Epithelial cell of prostate (primary cell): ENCODE measurements at places on chromosomes 3 and 15.

- DNase-seq: no peak
Observed at GRCh38 chr3:52331091-52331490, 15.0 kb downstream of the DNAH1 start.

- no peak for DNase-seq
Observed at GRCh38 chr3:104536715-104537114, 830.0 kb upstream of the ALCAM start.

DNA sequence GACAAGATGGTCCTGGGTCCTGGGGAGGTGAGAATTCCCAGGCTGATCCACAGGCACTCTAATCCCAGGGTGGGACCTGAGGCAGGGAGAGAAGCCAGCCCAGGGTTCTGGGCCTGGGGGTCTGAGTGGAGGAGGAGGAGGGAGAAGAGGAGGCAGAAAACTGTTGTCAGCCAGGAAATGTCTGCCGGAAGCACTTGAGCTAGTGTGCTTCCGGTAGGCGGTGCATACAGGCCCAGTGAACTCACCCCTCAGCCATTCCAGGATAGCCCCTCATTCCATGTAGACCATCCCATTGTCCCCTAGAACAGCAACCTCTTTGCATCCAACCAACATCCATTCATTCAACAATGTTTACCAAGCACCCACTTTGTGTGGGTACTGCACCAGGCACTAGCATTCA lies 47.9 kb upstream of the LCTL start:
- DNase-seq: no peak

DNA sequence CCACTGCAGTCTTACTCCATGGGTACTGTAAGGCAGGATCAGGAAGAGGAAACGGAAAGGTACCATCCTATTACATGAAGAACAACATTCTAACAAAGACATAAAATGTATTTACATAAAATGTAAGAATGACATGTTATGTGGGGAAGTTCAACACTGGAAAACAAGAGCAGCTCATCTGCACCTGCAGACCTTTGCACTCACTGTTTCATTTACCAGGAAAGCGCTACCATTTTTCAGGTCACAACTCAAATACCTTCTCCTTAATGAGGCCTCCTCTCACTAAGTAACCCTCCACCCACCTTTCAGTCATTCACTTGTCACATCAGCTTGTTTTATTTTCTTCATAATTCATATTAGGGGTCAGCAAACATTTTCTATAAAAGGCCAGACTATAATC lies 2.6 kb downstream of the TMCC1 start:
- no peak for DNase-seq

DNA sequence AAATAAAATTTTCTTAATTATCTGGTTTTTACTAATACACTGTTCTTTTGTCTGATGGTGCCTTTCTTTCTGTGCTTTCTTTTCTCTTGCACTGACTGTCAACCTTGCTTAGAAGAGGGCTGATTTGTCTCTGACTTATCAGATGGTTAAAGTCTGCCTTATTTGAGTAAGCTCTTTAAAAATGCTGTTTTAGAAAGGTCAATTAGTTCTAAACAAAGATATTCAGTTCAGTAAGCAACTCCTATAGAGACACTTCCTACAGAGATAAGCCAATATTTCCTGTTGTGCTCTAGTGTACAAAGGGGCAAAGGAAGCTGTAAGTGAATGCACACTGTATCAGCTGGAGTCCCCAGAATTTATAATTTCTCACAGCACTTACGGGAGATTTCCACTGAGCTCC lies 153.4 kb upstream of the TSPAN3 start:
- DNase-seq: no peak

- DNase-seq: no peak
Observed at GRCh38 chr3:94137377-94137776, 74.5 kb downstream of the NSUN3 start.

DNA sequence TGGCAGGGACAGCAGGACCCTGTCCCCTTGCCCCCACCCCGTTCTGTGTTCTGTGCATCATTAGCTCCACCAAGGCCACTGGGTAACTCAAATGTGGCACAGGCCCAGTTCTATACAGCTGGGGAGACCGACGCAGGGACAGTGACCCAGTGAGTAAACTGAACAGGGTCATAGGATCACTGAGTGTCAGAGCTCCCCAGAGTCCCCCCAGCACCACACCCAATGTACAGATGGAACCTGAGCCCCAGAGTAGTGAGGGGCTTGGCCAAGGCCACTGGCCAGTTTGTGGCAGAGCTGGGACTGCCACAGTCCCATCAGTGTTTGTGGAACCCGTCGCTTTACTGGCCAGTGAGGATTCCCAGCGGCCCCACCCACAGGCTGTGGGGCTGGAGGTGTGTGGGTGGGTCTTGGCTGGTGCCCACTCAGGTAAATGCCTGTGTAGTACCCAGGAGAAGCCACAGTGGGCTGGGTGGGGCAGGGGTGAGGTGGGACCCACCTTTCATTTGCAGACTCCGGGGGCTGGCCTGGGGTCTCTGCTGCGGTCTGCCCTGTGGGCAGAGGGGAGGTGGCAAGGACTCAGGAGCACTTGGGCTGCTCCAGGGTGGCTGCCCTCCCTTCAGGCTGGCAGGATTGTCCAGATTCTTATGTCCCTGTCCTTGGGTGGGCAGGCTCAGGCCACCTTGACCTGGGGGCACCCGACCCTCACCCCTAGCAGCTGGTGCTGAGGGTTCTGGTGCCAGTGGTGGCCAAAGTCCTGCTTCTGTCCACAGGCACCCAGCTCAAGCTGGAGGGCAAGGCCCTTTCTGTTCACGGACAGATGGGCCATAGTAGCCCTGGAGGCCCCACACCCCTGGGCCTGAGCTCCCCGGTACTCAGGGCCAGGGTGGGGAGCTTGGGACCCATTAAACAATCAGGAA lies 11.6 kb upstream of the CLK3 start:
- DNase-seq: no peak

GRCh38 chr15:52208306-52208946 lies 17.2 kb upstream of the GNB5 start:
- peak; percentile 20 for DNase-seq

DNA sequence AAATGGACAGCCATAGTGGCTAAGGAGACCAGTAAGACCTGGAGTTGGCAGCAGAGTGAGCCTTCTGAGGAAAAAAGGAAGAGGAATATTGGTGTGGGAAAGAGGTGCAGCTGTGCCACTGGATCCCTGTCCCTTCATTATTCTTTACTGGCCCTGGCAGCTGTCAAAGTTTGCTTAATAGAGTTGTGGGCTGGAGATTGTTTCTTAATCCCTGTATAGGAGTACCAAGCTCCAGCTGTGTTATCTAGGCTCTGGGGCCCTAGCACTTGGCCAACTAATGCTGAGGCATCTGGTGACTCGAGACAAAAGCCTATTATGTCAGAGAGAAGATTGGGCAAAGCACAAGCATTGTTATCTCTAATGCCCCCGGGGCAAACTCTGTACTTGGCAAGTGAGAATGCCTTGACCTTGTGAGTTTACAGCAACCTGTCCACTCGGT lies 61.4 kb downstream of the ZNF609 start:
- peak; percentile 56 for DNase-seq

DNA sequence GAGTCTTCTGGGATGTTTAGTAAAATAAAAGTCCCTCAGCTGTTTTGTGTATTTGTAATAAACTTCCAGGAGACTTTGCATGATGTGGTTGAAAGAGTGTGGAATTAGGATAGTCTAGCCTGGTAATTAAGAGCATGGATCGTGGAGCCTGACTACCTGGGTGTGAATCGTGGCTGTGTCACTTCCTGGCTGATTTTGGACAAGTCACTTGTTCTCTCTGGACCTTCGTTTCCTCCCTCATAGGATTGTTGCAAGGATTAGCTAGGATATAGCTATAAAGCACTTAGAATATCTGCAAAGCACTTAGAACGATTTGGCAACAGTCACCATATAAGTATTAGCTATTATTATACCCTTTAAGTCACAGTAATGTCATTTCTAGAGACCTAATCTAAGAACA lies 40.2 kb downstream of the SLMAP start:
- no peak for DNase-seq

DNA sequence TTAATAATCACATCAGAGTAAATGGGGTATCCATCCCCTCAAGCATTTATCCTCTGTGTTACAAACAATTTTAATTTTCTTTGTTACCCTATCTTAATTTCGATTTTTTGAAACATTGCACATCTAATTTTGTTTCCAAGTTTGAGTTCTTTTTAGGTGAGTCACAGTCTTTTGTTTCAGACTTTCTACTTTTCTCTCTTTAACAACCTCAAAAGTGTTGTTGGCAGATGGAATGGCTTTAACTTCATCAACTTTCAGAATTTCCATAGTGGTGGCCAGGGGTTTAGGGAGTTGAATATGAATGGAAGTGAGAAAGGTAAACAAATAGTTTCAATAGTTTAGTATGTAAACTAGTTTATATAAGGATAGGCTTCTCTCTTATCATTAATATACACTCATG lies 223.0 kb upstream of the MLF1 start:
- no peak for DNase-seq

- no peak for DNase-seq
Observed at GRCh38 chr3:148882288-148882687, 17.2 kb downstream of the CPA3 start.

- DNase-seq: no peak
Observed at GRCh38 chr3:16904423-16905417, 20.0 kb downstream of the PLCL2 start.

- DNase-seq: no peak
Observed at GRCh38 chr15:51348688-51349087, 7.2 kb downstream of the GLDN start.

GRCh38 chr3:76949033-76949432 lies 90.9 kb upstream of the ROBO2 start:
- no peak for DNase-seq

DNA sequence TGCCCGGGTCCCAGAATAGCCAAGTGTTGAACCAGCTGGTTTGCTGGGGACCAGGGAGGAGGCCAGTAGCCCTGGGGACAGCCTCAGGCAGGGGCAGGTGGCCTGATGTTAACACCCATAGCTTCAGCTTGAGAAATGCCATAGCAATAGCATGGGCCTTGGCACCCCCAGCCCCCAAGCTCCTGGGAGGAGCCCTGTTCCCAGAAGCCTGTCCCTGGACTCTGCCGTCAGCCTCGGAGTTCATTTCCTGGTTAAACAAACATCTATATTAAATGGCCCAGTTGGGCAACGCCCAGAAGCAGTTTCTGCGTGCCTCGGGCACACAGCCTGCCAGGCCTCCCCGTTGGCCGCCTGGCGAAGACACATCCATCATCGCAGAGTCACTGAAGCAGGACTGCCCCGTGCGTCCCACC lies 58.2 kb downstream of the FGD5 start:
- DNase-seq: peak; percentile 33

DNA sequence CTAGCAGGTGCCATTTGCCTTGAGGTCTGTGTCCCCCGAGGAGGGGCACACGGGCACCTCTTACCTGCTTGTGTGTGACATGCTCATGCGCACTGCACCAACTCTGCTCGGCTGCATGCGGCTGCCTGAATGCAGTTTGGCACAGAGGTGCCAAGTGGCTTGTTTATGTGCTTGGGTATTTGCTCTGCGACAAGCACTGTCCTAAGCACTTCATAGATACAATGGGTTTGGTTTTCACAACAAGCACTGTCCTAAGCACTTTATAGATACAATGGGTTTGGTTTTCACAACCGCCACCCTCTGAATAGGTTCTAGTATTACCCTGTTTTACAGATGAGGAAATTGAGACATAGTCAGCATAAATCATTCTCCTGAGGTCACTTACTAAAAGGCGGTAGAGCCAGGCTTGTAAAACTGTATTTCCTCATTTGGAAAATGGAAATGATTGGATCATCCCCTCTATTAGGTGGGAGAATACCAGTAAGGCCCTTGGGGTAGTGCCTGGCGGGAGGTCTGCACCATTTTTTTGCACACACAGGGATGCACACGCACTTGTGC lies 487 bp downstream of the ITIH4 start:
- DNase-seq: no peak

- DNase-seq: no peak
Observed at GRCh38 chr3:13561967-13562366, 13.0 kb downstream of the FBLN2 start.

- no peak for DNase-seq
Observed at GRCh38 chr3:27907929-27908328, 185.8 kb upstream of the EOMES start.

- DNase-seq: no peak
Observed at GRCh38 chr15:80891006-80891405, 98.6 kb downstream of the MESD start.

DNA sequence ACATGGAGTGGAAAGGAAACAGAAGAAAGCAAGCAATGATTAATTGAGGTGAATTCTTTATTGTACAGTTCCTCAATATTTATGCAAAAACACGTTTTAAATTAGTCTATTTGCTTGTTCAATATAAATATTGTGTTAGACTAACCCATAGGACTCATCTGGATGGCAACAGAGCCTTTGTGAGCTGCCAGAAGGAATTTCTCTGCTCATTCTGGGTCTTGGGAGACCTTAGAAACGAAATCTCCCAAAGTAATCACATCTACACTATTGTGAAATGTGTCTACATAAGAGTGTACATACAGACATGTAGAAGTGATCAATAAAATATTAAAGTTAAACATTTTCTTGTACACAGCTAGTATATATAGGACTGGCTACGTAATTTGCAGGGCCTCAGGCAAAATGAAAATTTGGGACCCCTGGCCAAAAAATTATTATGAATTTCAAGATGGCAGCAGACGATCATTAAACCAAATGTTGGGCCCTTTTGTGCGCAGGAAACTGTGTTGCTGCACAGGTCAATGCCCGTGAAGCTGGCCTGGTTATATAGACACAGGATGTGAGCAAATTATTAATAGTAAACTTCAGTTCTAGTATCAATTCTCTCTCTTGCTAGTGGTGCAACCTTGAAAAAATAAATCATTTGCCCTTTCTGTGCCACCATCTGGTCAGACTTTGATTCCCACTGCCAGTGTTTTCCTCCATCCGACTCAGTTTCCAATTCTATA lies 83.3 kb downstream of the MINAR1 start:
- no peak for DNase-seq

DNA sequence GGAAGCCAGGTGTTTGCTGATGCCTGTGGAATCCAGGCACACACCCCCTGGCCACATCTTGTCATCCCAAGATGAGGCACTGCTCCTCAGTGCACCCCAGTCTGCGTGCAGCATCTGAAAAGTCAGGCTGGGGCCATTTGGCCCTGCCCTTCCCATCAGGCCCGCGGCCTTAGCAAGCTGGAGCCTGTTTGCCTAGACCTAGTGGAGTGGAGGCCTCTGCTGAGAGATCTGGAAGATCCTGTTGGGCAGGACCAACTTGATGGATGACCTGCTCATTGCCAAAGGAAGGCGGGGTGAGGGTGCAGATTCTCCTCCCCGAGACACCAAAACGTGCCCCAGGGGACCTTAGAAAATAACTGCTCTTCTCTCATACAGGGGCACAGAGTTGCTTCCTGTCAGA lies 220.2 kb downstream of the SHQ1 start:
- DNase-seq: peak; percentile 95

GRCh38 chr15:34855893-34856292 lies 60.5 kb upstream of the ACTC1 start:
- DNase-seq: peak; percentile 8

GRCh38 chr3:48347500-48347899 lies 14.0 kb upstream of the SPINK8 start:
- DNase-seq: no peak

GRCh38 chr3:71692139-71692538 lies 33.1 kb downstream of the EIF4E3 start:
- no peak for DNase-seq

- no peak for DNase-seq
Observed at GRCh38 chr3:187957582-187957981, 196.4 kb upstream of the LPP start.

GRCh38 chr3:169907476-169907875 lies 3.9 kb upstream of the SAMD7 start:
- DNase-seq: no peak
